ENCODE measurements at places on chromosomes 5 and 9. TPM values are rescaled to one million over a fixed set of nuclear protein-coding genes. Genes with fewer than 3 reads are reported as not detected.

GRCh38 chr5:172002310-172002709 is 4.1 kb downstream of the FBXW11 start:
- H3K4me1 ChIP-seq = peaks cover 44% of the 10 kb centered on the region
- no peaks in the 10 kb centered on the region for H3K36me3 ChIP-seq
- peak; percentile 44 for DNase-seq
- H3K4me3 ChIP-seq = no peak overlapping the region
- no peaks in the 10 kb centered on the region for H3K27me3 ChIP-seq

DNA sequence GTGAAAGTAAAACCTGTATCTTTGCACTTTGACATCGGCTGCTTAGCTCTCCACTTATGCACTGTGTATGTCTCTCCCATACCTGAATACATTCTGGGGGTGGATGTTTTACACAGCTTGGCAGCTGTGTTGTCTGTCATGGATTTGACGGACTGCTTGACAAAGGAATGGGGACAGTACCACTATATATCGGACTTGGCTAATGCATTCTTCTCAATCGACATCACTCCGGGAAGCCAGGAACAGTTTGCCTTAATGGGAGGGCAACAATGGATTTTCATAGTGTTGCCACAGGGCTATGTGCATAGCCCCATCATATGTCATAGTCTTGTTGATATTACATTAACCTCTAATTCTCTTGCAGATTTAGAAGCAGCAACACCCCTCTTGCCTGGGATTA is 1008.3 kb downstream of the DNAH5 start:
- H3K27me3 ChIP-seq = no peaks in the 10 kb centered on the region
- no peak for DNase-seq
- no peak overlapping the region for H3K27ac ChIP-seq
- no peaks in the 10 kb centered on the region for H3K4me1 ChIP-seq
- H3K4me3 ChIP-seq = no peak overlapping the region

- peaks cover 14% of the 10 kb centered on the region for H3K27me3 ChIP-seq
- no peaks in the 10 kb centered on the region for H3K36me3 ChIP-seq
- no peak overlapping the region for H3K27ac ChIP-seq
Observed at GRCh38 chr5:142692321-142692894, 6.5 kb upstream of the FGF1 start.

PRDM9 gene
- not detected for total RNA-seq

IL7R gene
- total RNA-seq = 394 TPM

RABEPK gene
- 14.2 TPM for total RNA-seq

- no peak for DNase-seq
- no peak overlapping the region for H3K4me3 ChIP-seq
- H3K4me1 ChIP-seq = peaks cover 19% of the 10 kb centered on the region
- no peak overlapping the region for H3K27ac ChIP-seq
- H3K36me3 ChIP-seq = no peaks in the 10 kb centered on the region
- no peaks in the 10 kb centered on the region for H3K27me3 ChIP-seq
Observed at GRCh38 chr9:37410969-37411785, 11.3 kb upstream of the GRHPR start.

DNA sequence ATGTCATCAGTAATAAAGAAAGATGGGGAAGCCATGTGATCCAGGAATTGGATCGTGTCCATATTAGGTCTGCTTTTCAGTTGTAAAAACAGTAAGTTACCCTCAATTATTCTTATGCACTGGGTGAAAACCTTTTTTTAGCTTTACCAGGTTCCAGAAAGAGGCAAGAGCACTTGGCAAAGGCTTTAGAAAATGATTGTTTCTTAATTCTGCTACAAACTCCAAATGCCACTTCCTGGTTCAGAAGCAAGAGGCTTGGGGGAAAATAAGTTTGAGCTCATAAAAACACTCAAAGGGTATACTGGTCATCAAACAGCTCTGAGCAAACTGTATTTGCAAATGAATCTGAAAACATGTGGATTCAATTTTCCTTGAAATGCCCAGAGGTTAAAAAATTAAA is 615.6 kb downstream of the EBF1 start:
- no peak for DNase-seq
- no peak overlapping the region for H3K27ac ChIP-seq
- no peak overlapping the region for H3K4me3 ChIP-seq
- peaks cover 3% of the 10 kb centered on the region for H3K27me3 ChIP-seq
- no peaks in the 10 kb centered on the region for H3K36me3 ChIP-seq

SPINK5 gene
- not detected for total RNA-seq

GRCh38 chr5:97874491-97874890 is 691.4 kb upstream of the RIOK2 start:
- no peaks in the 10 kb centered on the region for H3K36me3 ChIP-seq
- no peak for DNase-seq
- no peaks in the 10 kb centered on the region for H3K27me3 ChIP-seq
- no peak overlapping the region for H3K4me3 ChIP-seq
- H3K4me1 ChIP-seq = no peaks in the 10 kb centered on the region

- H3K36me3 ChIP-seq = no peaks in the 10 kb centered on the region
- DNase-seq = no peak
- no peak overlapping the region for H3K4me3 ChIP-seq
- H3K27ac ChIP-seq = no peak overlapping the region
Observed at GRCh38 chr5:63555874-63556273, 406.4 kb downstream of the HTR1A start.

GLE1 gene
- 16.7 TPM for total RNA-seq

Measured in CD4-positive, CD25-positive, alpha-beta regulatory T cell (primary cell).